ENCODE measurements at places on chromosomes 7 and 10. TPM values are rescaled to one million over a fixed set of nuclear protein-coding genes. Genes with fewer than 3 reads are reported as not detected.

Gene ASB10
- not detected for total RNA-seq

Gene PAOX
- total RNA-seq = 4.4 TPM

Gene PSD
- 0.67 TPM for total RNA-seq

Gene PLA2G12B
- not detected for total RNA-seq

Gene SPDYE11
- total RNA-seq = not detected

Gene MOGAT3
- not detected for total RNA-seq

Gene GBF1
- total RNA-seq = 40.2 TPM

Gene ADARB2
- not detected for total RNA-seq

Gene PLEKHS1
- total RNA-seq = not detected

Gene OR2F2
- total RNA-seq = not detected

Gene CALHM3
- total RNA-seq = not detected

Gene RET
- total RNA-seq = 0.17 TPM

Gene KAZALD1
- 11.8 TPM for total RNA-seq

Measured in bronchus fibroblast of lung (primary cell).